ENCODE measurements at places on chromosomes 11 and 22. TPM values are rescaled to one million over a fixed set of nuclear protein-coding genes. Genes with fewer than 3 reads are reported as not detected.

DNA sequence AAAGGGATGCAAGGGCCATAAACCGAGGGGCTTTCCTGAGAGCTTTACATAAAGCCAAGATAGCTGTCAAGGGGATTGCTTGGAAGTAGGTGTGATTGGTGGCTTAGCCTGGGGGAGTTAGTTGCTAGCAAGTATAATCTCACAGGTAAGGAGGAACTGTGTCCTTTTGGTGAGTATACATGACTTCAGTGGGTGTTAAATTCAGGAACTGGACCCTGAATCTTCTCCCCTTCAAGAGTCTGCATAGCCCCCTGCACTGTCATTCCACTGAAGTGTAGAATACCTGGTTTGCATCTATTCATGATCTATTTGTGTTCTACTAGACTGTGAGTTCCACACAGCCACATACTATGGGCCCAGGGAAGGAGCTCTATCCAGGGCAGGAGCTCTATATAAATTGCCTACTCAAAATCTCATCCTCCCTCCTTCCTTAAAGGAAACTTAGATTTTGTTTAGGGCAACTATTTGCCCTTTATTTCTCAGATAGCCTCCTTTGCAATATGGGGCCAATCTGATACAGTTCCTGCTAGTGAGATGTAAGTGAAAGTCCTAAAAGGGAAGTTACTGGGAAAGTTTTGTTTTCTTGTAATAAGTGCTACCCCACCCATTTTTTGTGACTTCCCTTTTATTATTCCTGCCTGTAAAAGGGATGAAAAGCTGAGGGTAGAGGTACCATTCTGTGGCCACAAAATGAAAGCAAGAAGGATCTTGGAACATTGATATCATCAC lies 120.5 kb downstream of the PGR start:
- H3K27me3 ChIP-seq = peaks cover 16% of the 10 kb centered on the region
- no peak overlapping the region for H3K4me3 ChIP-seq
- no peak overlapping the region for H3K27ac ChIP-seq
- no peak for DNase-seq
- no peaks in the 10 kb centered on the region for H3K36me3 ChIP-seq
- H3K4me1 ChIP-seq = no peaks in the 10 kb centered on the region

DNA sequence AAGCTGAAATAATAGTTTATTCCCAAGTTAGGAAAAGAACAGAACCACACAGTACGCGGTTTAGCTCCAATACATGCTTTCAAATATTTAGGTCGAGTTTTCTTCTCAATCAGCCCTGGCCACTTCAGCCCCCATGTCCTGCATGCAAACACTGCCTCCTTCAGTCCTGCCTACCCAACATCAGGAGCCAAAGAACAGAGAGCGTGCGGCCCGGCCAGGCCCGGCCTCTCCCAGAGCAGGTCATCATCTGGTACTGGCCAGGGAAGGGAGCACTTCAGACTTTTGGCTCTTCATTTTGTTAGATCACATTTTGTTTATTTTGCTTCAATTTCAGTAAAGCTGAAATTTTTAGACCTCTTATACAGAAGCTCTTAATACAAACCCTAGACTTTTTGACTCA lies 6.7 kb downstream of the BRD1 start:
- no peaks in the 10 kb centered on the region for H3K27me3 ChIP-seq
- DNase-seq = no peak
- no peak overlapping the region for H3K27ac ChIP-seq
- H3K4me1 ChIP-seq = peaks cover 17% of the 10 kb centered on the region

RAB3IL1 gene
- total RNA-seq = 6.6 TPM

GRCh38 chr22:46070803-46071450 lies 79.4 kb upstream of the PPARA start:
- no peaks in the 10 kb centered on the region for H3K27me3 ChIP-seq
- peak overlapping the region; percentile 99 for H3K27ac ChIP-seq
- H3K36me3 ChIP-seq = peaks cover 36% of the 10 kb centered on the region
- H3K4me1 ChIP-seq = peaks cover 30% of the 10 kb centered on the region
- peak; percentile 70 for DNase-seq

GRCh38 chr11:44817207-44817949 lies 90.6 kb downstream of the TSPAN18 start:
- H3K4me3 ChIP-seq = no peak overlapping the region
- no peak overlapping the region for H3K27ac ChIP-seq
- no peaks in the 10 kb centered on the region for H3K36me3 ChIP-seq
- no peak for DNase-seq

DNA sequence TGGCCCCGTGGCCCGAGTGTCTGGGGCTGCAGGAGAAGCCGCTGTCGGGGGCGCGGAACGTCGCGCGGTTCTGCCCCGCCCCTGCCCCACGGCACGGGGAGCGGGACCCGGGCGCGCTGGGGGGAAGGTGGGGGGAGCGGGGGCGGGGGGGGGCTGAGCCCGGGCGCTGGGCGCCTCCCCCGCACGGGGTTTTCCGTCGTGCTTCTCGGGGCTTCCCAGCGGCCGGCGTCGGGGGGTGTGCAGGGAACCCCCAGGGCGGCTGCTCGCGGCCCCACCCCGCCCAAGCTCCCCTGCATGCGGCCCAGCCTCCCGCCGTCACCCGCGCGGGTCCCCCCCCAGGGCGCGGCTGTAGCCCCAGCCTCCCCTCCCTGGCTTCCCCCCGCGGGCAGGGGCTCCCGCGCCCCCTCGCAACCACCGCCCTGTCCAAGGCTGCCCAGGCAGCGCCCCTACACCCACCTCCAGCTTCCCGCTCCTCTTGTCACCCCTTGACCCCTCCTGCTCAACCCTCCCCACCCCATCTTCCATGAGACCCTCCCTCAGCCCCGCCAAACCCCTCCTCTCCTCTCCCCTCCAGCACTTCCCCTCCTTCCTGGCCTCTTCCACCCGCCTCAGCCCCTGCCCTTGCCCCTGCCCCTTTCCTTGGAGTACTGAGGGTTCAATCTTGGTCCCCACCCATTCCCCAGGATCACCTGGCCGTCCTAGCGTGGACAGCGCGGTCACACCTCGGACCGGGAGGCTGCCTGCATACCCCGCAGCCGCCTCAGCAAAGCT lies 1.7 kb downstream of the IL17REL start:
- no peak overlapping the region for H3K4me3 ChIP-seq
- H3K27me3 ChIP-seq = no peaks in the 10 kb centered on the region
- no peak for DNase-seq
- no peaks in the 10 kb centered on the region for H3K36me3 ChIP-seq

DEAF1 gene
- 31.9 TPM for total RNA-seq

MRGPRE gene
- total RNA-seq = not detected

- DNase-seq = peak; percentile 19
- H3K4me3 ChIP-seq = peak overlapping the region; percentile 93
- H3K4me1 ChIP-seq = peaks cover 15% of the 10 kb centered on the region
- H3K27ac ChIP-seq = peak overlapping the region; percentile 62
- peaks cover 37% of the 10 kb centered on the region for H3K36me3 ChIP-seq
- no peaks in the 10 kb centered on the region for H3K27me3 ChIP-seq
Observed at GRCh38 chr11:119056421-119056999, 495 bp downstream of the HYOU1 start.

DNA sequence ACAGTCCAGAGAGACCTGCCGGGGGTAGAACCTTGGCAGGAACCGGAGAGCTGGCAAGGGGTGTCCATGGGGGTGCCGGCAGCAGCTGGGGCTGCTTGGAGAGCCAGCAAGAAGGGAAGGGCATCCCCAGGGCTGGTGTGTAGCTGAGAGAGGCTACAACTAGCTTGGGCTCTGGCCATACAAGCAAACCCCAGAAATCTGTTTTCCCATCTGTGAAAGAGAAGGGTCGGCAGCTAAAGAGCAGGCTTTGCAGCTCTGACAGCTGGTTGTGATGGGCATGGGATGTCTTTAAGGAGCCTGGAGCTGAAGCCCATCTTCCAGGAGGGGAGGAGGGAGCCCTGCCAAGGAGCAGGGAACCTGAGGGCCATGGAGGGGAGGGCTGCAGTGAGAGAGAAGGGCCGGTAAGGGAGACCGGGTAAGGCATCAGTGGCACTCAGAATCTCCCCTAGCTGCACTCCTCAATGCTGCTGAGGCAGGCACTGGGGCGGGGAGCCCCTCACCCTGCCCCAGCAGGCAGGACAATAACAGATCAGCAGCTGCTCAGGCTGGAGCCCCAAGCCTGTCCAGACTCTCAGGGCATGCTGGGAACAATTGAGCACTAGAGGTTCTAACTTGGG lies 3.9 kb downstream of the CHST1 start:
- H3K4me3 ChIP-seq = no peak overlapping the region
- H3K27ac ChIP-seq = no peak overlapping the region
- no peaks in the 10 kb centered on the region for H3K4me1 ChIP-seq
- no peak for DNase-seq
- peaks cover 71% of the 10 kb centered on the region for H3K27me3 ChIP-seq
- no peaks in the 10 kb centered on the region for H3K36me3 ChIP-seq

DNA sequence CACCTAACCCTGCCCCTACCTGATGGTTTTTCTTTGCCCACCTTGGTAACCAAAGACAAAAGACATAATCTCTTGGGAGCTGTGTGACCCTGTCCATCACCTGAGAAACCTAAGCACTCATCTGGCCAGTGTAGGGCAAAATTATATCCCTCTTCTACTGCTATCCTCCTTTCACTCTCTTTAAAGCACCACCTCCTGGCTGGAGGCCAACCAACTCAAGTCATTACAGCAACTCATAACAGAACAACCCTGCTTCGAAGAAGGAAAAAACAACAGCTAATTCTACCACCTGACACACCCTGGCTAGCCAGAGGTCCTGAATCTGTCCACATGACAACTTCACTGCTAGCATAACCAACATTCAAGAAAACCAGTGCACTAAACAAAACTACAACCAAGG lies 45.5 kb downstream of the GAS2 start:
- H3K27me3 ChIP-seq = no peaks in the 10 kb centered on the region
- no peaks in the 10 kb centered on the region for H3K4me1 ChIP-seq

All from PC-3 (cell line).